ENCODE measurements at places on chromosomes 1 and 21. TPM values are rescaled to one million over a fixed set of nuclear protein-coding genes. Genes with fewer than 3 reads are reported as not detected.

Gene SPRR2B
- total RNA-seq = not detected

DNA sequence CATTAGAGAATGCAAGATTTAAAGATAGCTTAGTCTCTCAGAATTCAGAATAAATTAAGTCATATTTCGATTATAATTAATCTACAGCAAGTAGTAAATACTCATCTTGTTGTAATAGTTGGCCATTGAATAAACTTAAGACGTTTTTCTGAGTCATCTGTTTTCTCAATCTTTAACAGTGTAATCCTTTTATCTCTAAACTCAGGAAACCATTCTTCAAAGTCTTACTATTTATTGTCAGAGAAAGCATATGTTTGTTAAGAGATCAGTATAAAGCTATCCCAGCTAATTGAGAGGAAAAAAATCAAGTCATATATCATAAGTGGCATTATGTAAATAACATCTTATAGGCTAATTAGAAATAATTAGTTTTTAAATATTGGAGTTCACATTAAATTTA is 201.2 kb upstream of the ADAMTS5 start:
- DNase-seq = no peak

DNA sequence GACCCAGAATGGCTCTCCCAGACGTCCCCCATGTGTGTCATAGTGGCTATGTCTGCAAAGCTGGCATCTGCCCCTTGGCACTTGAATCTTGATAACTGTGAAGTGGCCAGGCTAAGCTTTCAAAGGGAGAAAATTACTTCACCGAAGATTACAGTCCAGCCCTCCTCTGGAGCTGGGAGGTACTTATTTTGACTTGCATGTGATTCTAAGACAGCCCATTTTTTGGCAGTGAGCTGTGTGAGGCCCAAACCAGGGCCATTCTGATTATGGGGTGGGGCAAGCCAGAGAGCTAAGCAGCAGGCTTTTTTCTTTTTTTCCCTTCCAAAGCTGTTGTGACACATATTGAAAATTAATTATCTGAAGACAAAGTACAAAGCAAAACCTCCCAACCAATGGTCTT is 42.1 kb upstream of the C8B start:
- no peak for DNase-seq

DNA sequence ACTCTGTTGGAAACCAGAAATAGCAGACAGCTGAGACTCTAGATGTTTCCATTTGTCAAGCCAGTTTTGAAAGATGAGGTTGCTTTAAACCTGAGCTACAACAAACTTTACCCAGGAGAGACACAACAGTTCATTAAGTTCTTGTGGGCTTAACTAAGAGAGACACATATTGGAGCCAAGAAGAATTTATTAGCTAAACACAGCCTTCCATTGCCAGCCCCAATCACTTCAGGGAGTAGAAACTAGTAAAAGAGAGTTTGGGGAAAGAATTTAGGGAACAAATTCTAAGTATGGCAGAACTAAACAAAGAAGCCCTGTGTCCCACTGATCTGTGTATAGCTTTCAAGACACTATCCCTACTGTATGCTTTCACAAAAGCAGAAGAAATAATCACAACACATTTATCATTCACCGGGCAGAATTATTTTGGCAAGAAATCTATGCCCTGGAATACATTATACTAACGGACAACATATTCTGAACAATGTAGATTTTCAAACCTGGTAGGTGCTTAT is 87.3 kb upstream of the KAZN start:
- no peak for DNase-seq

DNA sequence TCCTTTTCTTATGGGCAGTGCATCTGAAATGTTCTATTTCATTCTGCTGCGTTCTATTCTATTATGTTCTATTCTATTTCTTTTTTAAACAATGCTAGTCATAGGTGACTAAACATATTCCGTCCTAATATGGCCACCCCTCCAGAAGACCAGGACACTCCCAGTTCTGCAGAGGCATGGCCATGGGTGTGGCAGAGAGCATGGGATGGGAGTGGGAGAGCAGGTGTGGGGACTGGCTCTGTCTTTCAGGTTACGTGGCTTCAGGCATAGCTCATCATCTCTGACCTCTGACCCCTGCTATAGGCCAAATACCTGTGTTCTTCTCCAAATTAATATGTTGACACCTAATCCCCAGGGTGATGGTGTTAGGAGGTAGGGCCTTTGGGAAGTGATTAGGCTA is 33.4 kb upstream of the TLR5 start:
- DNase-seq = no peak

DNA sequence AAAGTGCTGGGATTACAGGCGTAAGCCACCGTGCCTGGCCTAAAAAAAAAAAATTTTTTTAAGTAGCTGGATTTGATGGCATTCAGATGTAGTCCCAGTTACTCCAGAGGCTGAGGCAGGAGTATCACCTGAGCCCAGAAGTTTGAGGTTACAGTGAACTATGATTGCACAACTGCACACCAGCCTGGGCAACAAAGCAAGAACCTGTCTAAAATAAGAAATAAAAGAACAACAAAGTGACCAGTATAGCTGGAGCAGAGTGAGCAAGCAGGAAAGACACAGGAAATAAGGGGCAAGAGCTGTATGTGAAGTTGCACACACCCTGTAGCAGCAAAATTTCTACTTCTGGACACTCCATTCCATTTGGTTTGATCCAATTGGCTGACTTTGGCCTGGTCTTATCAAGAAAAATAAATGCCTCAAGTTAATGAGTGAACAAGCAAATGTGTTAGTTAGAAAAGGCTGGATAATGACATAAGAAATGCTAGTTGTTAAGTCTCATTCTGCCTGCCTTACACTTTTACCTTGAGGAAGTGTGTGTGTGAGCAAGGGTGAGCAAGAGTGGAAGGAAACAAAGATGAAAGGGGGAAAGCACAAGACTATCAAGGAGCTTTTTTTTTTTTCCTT is 7.9 kb downstream of the ATP5IF1 start:
- DNase-seq = peak; percentile 46

All from OCI-LY7 (cell line).